Activated CD4-positive, alpha-beta memory T cell treated with anti-CD3 and anti-CD28 coated beads for 36 hours (primary cell): ENCODE measurements at places on chromosomes 1 and 21. TPM values are rescaled to one million over a fixed set of nuclear protein-coding genes. Genes with fewer than 3 reads are reported as not detected.
A peak's percentile ranks its signal among the peaks of the same experiment; 100 is the strongest.

- DNase-seq, result no peak
- peaks cover 3% of the 10 kb centered on the region for H3K36me3 ChIP-seq
- peaks cover 41% of the 10 kb centered on the region for H3K4me1 ChIP-seq
- H3K4me3 ChIP-seq, result no peak overlapping the region
These were observed 2.3 kb downstream of the VPS26C start for GRCh38 chr21:37264808-37265207.

Gene C1orf87
- not detected for total RNA-seq

GRCh38 chr1:155006601-155007101, 4.0 kb downstream of the ZBTB7B start:
- peaks cover 29% of the 10 kb centered on the region for H3K36me3 ChIP-seq
- no peaks in the 10 kb centered on the region for H3K27me3 ChIP-seq
- H3K27ac ChIP-seq, result peak overlapping the region; percentile 99
- H3K4me1 ChIP-seq, result peaks cover 54% of the 10 kb centered on the region
- peak; percentile 67 for DNase-seq

DNA sequence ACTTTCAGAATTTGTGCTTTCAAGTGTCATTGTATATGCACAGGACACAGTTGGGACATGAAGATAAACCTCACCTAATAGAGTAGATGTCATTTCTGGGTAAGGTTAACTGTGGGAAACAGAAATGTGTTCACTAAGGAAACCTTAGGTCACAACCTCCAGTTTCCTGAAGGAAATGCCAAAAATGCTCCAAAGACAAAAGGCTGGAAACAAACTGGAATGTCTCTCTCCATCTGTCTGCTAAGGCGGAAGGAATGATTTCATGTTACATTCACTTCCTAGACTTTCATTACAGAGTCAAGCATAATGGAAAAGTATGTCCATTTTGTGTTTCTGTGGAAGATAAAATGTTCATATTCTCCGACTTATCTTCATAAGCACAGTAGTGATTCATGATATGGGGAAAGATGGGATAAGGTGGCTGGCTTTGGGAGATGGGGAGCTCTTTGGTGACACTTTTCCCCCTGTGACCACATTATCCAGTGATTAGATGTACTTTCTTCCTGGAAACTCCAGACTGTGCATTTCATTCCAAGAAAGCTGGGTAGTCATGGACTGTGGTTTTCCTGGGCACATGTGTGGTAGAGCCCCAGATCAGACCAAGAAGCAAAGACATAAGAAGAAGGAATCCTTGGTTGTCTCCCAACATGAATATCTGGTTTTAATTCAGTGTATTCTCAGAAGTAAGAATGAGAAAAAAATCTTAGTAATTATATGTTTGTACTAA, 5.7 kb downstream of the S1PR1 start:
- H3K27ac ChIP-seq, result peak overlapping the region; percentile 72
- peak overlapping the region; percentile 94 for H3K4me3 ChIP-seq
- no peak for DNase-seq
- H3K4me1 ChIP-seq, result peaks cover 55% of the 10 kb centered on the region
- peaks cover 64% of the 10 kb centered on the region for H3K36me3 ChIP-seq

- no peaks in the 10 kb centered on the region for H3K27me3 ChIP-seq
- no peak for DNase-seq
- H3K36me3 ChIP-seq, result peaks cover 2% of the 10 kb centered on the region
- no peak overlapping the region for H3K4me3 ChIP-seq
- H3K4me1 ChIP-seq, result no peaks in the 10 kb centered on the region
These were observed 24.2 kb downstream of the TBX19 start for GRCh38 chr1:168304865-168305264.

- no peaks in the 10 kb centered on the region for H3K36me3 ChIP-seq
- no peak overlapping the region for H3K4me3 ChIP-seq
- H3K27ac ChIP-seq, result no peak overlapping the region
- H3K27me3 ChIP-seq, result no peaks in the 10 kb centered on the region
- no peaks in the 10 kb centered on the region for H3K4me1 ChIP-seq
These were observed 166.0 kb downstream of the COL11A1 start for GRCh38 chr1:102942324-102942723.

GRCh38 chr1:113027007-113027406, 46.0 kb upstream of the LRIG2 start:
- peaks cover 5% of the 10 kb centered on the region for H3K4me1 ChIP-seq
- no peak for DNase-seq
- no peaks in the 10 kb centered on the region for H3K36me3 ChIP-seq
- H3K27ac ChIP-seq, result no peak overlapping the region

- no peak overlapping the region for H3K27ac ChIP-seq
- H3K36me3 ChIP-seq, result peaks cover 27% of the 10 kb centered on the region
- DNase-seq, result no peak
- H3K27me3 ChIP-seq, result no peaks in the 10 kb centered on the region
- H3K4me1 ChIP-seq, result no peaks in the 10 kb centered on the region
These were observed 9.3 kb downstream of the ZNF672 start for GRCh38 chr1:248847181-248847955.

Gene MYBPH
- not detected for total RNA-seq

Gene MROH7
- not detected for total RNA-seq

DNA sequence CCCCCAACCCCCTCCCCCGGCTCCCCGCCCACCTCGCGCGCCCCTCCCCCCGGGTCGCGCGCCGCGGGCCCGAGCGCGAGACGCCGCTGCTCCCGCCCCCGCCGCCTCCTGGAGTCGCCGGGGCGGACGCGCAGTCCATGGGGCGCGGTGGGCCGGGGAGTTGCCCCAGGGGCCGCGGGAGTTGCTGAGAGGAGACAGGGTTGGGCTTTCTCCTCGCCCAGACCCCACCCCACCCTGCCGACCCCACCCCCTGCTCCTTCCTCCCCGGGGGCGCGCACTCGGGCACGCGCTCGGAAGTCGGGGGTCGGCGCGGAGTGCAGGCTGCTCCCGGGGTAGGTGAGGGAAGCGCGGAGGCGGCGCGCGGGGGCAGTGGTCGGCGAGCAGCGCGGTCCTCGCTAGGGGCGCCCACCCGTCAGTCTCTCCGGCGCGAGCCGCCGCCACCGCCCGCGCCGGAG, at the start of gene LAMC1:
TSS of gene LAMC1 (plus strand) at position 275 of the 455 bp plus-strand sequence. CDS start 297 bp downstream, outside the sequence.
- peaks cover 16% of the 10 kb centered on the region for H3K4me1 ChIP-seq
- DNase-seq, result peak; percentile 18
- H3K27ac ChIP-seq, result no peak within 1 kb of the TSS
- H3K4me3 ChIP-seq, result peak within 1 kb of the TSS; percentile 66
- no peaks in the 10 kb centered on the region for H3K36me3 ChIP-seq
- H3K27me3 ChIP-seq, result peaks cover 58% of the 10 kb centered on the region

Gene GJA5
- total RNA-seq, result not detected

DNA sequence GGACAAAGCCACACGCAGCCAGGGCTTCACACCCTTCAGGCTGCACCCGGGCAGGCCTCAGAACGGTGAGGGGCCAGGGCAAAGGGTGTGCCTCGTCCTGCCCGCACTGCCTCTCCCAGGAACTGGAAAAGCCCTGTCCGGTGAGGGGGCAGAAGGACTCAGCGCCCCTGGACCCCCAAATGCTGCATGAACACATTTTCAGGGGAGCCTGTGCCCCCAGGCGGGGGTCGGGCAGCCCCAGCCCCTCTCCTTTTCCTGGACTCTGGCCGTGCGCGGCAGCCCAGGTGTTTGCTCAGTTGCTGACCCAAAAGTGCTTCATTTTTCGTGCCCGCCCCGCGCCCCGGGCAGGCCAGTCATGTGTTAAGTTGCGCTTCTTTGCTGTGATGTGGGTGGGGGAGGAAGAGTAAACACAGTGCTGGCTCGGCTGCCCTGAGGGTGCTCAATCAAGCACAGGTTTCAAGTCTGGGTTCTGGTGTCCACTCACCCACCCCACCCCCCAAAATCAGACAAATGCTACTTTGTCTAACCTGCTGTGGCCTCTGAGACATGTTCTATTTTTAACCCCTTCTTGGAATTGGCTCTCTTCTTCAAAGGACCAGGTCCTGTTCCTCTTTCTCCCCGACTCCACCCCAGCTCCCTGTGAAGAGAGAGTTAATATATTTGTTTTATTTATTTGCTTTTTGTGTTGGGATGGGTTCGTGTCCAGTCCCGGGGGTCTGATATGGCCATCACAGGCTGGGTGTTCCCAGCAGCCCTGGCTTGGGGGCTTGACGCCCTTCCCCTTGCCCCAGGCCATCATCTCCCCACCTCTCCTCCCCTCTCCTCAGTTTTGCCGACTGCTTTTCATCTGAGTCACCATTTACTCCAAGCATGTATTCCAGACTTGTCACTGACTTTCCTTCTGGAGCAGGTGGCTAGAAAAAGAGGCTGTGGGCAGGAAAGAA, 8.1 kb downstream of the PSRC1 start:
- H3K4me1 ChIP-seq, result peaks cover 4% of the 10 kb centered on the region
- no peaks in the 10 kb centered on the region for H3K27me3 ChIP-seq
- no peaks in the 10 kb centered on the region for H3K36me3 ChIP-seq
- no peak overlapping the region for H3K27ac ChIP-seq
- no peak overlapping the region for H3K4me3 ChIP-seq

DNA sequence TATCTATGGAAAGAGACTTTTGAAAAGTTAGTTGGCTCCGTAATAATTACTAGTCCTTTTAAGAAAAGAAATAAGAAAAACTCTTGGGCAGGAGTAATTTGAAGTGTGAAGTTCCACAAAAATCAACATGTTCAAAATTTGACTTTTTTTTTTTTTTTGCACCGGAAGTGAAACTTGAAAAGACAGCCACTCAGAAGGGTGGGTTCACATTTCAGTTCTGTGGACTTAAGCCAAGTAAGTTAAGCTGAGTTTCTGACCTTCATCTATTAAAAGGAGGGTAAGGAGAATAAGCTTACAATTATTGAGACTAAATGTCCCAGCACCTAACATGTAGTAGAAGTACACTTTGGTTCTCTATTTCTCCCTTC, 11.0 kb downstream of the RO60 start:
- no peaks in the 10 kb centered on the region for H3K27me3 ChIP-seq
- peak overlapping the region; percentile 30 for H3K27ac ChIP-seq
- peaks cover 13% of the 10 kb centered on the region for H3K36me3 ChIP-seq
- H3K4me1 ChIP-seq, result peaks cover 46% of the 10 kb centered on the region
- H3K4me3 ChIP-seq, result no peak overlapping the region

- H3K4me3 ChIP-seq, result no peak overlapping the region
- peaks cover 9% of the 10 kb centered on the region for H3K4me1 ChIP-seq
- H3K36me3 ChIP-seq, result no peaks in the 10 kb centered on the region
- peaks cover 20% of the 10 kb centered on the region for H3K27me3 ChIP-seq
- H3K27ac ChIP-seq, result no peak overlapping the region
- no peak for DNase-seq
These were observed 4.8 kb upstream of the WNT9A start for GRCh38 chr1:227952374-227953021.

GRCh38 chr1:221097479-221098281, 218.4 kb downstream of the HLX start:
- H3K27ac ChIP-seq, result no peak overlapping the region
- peaks cover 6% of the 10 kb centered on the region for H3K27me3 ChIP-seq
- peaks cover 2% of the 10 kb centered on the region for H3K4me1 ChIP-seq
- H3K4me3 ChIP-seq, result no peak overlapping the region
- no peaks in the 10 kb centered on the region for H3K36me3 ChIP-seq
- DNase-seq, result no peak

Gene LRRC40
- total RNA-seq, result 22.1 TPM

Gene SMIM1
- 2.9 TPM for total RNA-seq

Gene NCAM2
- not detected for total RNA-seq

Gene FCRLB
- not detected for total RNA-seq

Gene MATN1
- not detected for total RNA-seq

Gene SH2D5
- 0.07 TPM for total RNA-seq

- H3K27me3 ChIP-seq, result no peaks in the 10 kb centered on the region
- no peak for DNase-seq
- no peak overlapping the region for H3K27ac ChIP-seq
- H3K4me3 ChIP-seq, result no peak overlapping the region
- H3K36me3 ChIP-seq, result no peaks in the 10 kb centered on the region
These were observed 24.0 kb downstream of the L1TD1 start for GRCh38 chr1:62218604-62219003.

- H3K4me3 ChIP-seq, result no peak within 1 kb of the TSS
- no peaks in the 10 kb centered on the region for H3K36me3 ChIP-seq
- no peaks in the 10 kb centered on the region for H3K4me1 ChIP-seq
- DNase-seq, result no peak
- peaks cover 9% of the 10 kb centered on the region for H3K27me3 ChIP-seq
These were observed at the start of gene FCER1A for GRCh38 chr1:159302095-159302494. Gene FCER1A, plus strand, starts transcription at chr1:159302336. Its CDS starts 29 bp downstream, at chr1:159302365.

Gene SIM2
- 1.8 TPM for total RNA-seq

DNA sequence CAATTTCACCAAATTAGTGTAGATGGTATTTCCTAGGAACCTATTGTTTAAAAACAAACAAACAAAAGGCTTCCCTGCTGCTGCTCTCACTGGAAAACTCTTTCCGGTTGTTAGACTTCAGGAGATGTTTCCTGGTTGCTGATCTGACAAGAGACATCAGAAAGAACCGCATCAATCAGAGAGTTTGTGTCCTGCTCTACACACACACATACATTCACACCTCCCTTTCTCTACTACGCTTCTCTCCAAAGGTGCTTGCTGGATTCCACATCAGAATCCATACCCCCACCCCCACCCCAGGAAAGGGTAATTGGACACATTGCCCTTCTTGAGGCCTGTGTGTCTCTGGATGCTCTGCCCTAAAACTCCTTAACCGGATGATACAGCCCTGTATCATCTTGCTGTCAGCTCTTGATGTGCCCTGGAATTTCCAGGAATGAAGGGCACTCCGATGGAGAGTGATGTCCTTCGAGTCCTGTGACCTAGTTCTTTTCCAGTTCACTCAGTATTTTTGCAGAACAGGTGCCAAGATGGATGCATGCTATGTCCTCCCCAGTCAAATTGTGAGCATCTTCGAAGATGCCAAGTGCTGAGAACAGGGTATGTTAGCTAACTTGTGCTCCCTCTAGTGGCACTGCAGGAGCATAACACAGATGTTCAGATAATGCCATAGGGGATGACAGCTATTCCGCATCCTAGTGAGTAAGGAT, 113.7 kb upstream of the SLC35F3 start:
- DNase-seq, result peak; percentile 34
- no peaks in the 10 kb centered on the region for H3K36me3 ChIP-seq
- H3K27ac ChIP-seq, result no peak overlapping the region
- H3K27me3 ChIP-seq, result peaks cover 14% of the 10 kb centered on the region
- H3K4me3 ChIP-seq, result no peak overlapping the region
- no peaks in the 10 kb centered on the region for H3K4me1 ChIP-seq

DNA sequence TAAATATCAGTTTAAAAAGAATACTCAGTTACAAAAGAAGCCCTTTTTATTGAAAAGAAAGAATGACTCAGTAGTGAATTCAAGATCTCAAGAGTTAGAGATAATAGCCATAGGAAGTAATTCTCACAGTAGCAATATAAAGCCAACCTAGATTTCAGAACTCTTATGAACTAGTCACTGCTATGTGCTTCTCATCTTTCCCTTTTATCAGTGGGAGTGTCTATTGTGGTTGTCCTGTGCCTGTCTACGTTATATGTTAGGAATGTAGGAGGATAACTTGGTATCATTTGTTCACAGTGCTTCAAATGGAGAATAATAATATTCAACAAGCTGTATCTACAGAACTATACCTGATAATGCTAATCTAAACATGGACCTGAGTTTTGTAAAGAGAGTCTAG, 73.1 kb upstream of the RGS21 start:
- no peaks in the 10 kb centered on the region for H3K4me1 ChIP-seq
- no peaks in the 10 kb centered on the region for H3K36me3 ChIP-seq
- no peak overlapping the region for H3K4me3 ChIP-seq
- H3K27ac ChIP-seq, result no peak overlapping the region
- DNase-seq, result no peak

GRCh38 chr1:230618537-230618936, 23.7 kb upstream of the COG2 start:
- no peaks in the 10 kb centered on the region for H3K36me3 ChIP-seq
- peaks cover 15% of the 10 kb centered on the region for H3K27me3 ChIP-seq
- H3K4me1 ChIP-seq, result no peaks in the 10 kb centered on the region
- no peak overlapping the region for H3K4me3 ChIP-seq
